Stimulated activated CD4-positive, alpha-beta T cell treated with anti-CD3 and anti-CD28 coated beads, Interleukin-1b, Interleukin-23, amount 100 ng/mL, for 24 hours (primary cell): ENCODE measurements at places on chromosomes 12 and 14.

- no peak for DNase-seq
These were observed 238.4 kb downstream of the MED13L start for GRCh38 chr12:116039081-116039480.

DNA sequence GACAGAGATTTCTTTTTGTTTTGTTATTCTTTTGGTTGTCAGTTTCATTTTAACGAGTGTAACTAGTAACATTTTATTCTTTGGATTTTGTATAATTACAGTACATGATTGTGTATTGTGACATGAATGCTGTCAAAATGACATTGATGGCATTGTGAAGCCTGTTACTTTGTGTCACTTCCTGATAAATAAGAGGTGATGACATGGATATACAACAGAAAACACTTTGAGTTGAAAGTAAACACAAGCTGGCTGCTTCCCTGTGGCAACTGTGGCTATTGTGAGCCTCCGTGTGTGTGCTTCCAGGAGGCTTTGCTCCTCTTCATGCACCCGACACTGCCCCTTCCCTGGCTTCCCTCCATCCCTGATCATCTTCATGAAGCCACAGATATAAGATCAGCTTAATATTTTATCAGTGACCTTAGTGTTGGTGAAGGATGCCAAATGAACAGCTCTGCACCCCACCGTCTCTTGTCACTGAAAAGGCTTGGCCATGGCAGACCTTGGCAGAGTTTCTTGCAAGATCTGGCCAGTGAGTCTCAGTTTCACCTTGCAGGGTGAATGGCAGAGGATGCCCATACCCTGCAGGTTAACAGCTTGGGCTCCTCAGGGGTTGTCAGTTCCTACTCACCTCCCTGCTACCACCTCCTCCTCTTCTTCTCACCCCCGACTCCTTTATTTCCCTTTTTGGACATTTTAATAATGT lies 191.9 kb downstream of the EPS8 start:
- DNase-seq, result no peak

DNA sequence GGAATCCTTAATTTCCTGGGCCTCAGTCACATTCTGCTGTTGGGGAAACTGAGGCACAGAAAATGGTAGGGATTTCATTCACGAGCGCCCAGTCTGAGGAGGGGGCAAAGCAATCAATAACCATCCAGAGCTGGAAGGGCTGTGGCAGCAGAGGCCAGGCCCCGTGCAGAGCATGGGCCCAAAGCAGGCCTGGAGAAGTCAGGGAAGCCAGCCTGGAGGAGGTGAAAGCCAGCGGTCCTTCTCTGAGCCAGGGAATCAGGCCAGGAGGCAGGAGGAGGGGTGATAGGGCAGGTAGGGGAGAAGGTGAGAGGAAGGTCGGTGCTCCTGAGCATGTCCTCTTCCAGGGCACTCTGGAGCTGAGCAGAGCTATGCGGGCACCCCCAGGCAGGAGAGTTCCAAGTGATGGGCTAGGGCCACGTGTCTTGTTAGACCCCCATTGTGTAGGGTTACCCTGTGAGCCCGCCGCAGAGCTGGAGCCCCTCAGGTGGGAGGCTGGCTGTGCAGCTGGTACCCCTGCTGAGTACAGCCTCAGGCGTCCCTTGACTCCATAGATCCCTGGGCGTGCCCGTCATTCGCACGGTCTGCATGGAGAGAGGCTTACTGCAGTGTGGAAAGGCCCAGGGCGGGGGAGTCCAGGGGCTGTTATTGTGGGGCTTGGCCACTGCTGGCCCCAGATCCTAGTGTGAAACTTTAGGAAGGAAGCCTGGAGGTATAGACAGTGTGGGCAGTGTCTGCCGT lies 4.8 kb downstream of the TNFAIP2 start:
- no peak for DNase-seq

DNA sequence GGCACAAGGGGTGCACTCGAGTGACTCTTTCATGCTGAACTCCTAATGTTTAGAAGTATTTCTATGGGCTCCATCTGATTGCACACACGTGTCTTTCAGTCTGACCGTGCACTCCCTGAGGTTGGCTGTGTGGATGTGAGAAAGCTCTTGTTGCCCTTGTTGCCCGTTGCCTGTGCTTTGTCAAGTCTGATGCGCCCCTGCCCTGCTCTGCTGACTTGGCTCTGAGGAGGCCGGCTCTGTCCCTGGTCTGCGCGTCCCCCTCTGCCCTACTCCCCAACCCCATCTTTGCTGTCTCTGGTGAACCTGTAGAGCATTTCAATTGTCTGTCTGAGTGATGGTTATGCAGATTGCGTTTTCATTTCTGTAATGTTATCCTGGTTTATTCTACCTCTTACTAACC lies 802.3 kb downstream of the NRXN3 start:
- DNase-seq, result no peak

DNA sequence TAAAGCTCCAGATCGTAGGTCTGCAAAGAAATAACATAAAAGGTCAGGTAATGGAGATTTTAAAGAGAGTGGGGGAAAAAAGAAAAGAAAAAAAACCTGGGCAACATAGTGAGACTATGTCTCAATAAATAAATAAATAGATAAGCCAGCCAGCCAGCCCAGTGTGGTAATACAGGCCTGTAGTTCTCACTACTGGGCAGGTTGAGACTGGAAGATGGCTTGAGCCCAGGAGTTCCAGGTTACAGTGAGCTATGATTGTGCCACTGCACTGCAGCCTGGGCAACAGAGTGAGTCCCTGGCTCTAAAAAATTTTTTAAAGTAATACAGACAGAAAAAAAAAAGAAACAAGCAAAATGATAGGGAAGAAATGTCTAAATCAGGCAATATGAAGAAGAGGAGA lies 43.2 kb upstream of the BBS10 start:
- DNase-seq, result no peak

DNA sequence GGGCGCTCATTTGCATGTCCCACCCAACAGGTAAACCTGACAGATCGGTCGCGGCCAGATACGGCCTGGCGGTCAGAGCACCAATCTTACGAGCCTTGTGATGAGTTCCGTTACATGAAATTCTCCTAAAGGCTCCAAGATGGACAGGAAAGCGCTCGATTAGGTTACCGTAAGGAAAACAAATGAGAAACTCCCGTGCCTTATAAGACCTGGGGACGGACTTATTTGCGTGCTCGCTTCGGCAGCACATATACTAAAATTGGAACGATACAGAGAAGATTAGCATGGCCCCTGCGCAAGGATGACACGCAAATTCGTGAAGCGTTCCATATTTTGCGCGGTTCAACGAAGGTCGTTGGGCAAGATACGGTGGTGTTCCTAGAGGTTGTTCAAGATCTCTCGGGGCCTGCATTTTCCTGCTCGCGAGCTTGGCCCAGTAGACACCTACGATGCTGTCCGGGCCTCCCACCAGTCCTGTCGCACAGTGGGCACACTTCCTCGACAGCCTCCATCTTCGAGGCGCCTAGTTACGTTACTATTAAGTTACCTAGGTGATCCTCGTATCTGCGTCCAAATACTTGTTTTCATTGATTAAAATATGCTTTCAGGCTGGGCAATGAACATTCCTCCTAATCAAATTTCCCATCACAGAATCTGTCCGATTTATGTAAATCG lies at the start of gene RNU6-7:
Gene RNU6-7, plus strand, starts transcription at position 230 of the 675 bp plus-strand sequence.
- DNase-seq, result peak; percentile 11

DNA sequence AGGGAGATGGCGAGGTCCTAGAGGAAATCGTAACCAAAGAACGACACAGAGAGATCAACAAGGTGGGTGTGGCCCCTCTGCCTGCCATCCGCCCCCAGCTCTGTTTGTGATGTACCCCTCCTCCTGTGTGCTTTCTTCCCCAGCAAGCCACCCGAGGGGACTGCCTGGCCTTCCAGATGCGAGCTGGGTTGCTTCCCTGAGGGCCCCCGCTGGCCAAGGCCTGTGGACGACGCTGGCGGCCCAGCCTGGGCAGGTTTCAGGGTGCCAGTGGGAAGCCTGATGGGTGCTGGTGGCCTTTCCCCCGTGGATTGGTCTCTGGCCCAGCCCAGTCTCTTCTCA lies 2.0 kb downstream of the ARL6IP4 start:
- DNase-seq, result no peak

DNA sequence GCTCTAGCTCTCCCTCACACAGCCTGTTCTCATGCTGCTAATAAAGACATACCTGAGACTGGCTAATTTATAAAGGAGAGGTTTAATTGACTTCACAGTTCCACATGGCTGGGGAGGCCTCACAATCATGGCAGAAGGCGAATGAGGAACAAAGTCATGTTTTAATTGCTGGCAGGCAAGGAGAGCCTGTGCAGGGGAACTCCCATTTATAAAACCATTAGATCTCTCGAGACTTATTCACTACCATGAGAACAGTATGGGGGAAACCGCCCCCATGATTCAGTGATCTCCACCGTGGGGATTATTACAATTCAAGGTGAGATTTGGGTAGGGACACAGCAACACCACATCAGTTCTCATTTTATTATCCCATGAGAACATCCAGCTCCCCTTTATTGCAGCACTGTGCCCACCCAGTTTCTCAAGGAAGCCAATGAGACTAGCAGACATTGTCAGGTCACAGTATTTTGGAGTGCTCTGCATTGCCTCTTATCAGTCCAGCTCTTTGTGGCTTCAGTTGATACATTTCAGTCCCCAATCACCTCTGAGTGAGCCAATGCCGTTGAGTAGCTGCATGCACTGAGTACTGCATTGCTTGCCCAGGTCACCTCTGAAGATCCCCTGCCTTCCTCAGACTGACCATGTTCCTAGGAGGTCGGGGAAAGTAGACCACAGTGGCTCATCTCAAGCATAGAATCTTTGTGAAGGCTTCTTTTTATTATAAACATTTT lies 131.2 kb downstream of the CRADD start:
- no peak for DNase-seq

- DNase-seq, result no peak
These were observed 201.3 kb downstream of the TTC7B start for GRCh38 chr14:90614696-90615516.
